ENCODE measurements at places on chromosomes 4 and X.

GRCh38 chrX:135516376-135516775 is 4.1 kb upstream of the INTS6L start:
- no peak for DNase-seq

- no peak for DNase-seq
Observed at GRCh38 chr4:158139086-158139485, 33.7 kb downstream of the GASK1B start.

DNA sequence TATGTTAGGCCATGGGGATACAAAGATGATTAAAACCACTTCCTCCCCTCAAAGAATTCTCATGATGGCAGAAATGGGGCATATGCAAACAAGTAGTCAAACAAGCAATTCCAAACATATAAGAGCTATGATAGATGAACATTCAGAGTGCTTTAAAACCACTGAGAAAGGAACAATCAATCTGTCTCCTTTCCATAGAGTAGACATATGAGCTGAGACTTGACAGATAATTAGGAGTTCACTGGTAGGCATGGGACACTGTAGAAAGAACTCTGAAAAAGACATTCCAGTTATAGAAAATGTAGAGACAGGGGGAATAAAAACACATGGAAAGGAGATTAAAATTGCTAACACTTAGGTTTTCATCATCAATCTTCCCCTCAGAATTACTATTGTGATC is 372.8 kb downstream of the KLHL4 start:
- no peak for DNase-seq

- DNase-seq: no peak
Observed at GRCh38 chr4:104449537-104449936, 45.2 kb downstream of the CXXC4 start.

DNA sequence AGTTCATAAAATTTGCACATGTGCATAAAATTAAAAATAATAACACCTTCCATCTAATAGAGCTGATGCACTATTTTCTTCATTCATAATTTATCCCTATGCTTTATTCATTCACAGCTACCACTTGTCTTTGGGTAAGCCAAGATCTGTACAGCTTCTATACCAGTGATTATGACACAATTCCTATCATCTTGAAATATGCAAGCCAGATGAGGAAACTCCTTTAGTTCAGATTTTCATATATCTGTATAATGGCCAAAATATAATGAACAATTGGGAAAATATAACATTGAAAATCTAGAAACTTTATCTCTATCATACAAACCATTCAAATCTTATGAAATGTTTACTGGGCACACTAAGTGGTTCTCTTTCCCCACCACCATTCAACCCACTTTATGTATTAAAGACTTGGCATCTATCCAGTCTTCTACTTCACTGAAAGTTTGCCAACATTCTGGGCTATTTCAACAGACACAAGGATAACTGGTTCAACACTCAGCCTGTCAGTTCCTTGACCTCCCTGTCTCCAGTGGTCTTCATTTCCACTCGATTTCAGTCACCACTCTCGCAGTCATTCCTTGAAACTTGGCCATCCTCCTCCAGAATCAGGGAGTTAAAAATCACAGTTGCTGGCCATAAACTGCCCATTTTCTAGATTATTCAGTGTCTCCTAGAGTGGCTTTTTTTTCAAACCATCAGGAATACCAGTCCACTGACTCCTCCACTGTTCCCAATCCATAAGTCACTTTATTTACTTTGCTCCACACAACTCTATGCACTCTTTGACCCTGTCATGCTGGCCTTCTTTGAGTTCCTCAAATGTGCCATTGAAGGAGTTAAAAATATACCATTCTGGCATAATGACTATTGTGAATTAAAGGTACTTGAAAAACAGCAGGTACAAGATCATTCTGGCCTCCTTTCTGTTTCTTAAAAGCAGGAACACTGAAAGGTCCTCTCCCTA is 85.5 kb downstream of the CAMK2D start:
- DNase-seq: no peak

DNA sequence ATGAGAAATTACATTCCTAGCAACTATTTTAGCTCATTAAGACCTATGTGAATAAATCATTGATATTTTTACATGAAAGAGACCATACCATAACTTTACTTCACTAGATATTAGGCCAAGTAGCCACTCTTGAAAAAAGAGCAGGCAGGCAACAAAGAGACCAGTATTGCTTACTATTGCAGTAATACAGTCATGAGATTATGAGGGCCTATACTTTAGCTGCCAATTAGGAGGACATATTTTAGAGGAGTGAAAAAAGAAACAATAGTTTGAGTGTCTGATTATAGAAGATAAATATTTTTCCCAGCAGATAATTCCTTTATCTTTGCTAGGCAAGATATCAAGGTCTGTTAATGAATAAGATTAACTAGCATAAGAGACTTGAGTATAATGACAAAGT is 739.0 kb downstream of the GRID2 start:
- no peak for DNase-seq

DNA sequence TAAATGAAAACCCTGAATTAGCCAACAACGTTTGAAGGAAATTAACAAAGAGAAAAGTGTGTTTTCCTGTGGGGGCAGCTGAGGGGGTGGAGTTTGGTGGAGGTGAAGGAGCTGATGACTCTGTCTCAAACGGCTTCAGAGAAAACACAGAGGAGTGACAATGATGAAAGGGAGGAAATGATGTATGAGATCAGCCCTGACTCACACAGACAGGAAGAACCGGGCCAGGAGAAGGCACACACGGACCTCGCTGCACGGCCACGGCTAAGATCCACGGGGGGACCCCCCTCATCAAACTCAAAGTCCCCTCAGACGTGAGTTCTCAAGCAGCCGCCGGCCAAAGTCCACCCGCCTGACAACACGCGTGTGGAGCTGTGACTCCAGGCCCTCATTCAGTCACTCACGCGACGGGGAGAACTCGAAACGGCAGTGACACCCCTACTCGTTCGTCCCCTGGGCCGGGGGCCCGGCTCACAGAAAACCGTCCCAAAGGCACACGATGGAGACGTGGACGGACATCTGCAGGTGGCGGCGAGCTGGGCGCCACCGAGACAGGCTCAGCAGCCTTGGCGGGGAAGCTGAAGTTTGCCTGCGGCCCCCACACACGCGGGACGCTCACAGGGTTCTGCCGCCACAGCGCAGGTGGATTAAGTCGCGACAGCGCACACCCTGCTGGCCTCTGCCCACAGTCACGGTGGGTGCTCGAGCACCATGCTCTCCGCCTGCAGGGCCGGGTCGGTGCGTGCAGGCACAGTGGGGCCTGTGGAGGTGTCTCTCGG is 28.8 kb downstream of the PPP2R3B start:
- DNase-seq: no peak

DNA sequence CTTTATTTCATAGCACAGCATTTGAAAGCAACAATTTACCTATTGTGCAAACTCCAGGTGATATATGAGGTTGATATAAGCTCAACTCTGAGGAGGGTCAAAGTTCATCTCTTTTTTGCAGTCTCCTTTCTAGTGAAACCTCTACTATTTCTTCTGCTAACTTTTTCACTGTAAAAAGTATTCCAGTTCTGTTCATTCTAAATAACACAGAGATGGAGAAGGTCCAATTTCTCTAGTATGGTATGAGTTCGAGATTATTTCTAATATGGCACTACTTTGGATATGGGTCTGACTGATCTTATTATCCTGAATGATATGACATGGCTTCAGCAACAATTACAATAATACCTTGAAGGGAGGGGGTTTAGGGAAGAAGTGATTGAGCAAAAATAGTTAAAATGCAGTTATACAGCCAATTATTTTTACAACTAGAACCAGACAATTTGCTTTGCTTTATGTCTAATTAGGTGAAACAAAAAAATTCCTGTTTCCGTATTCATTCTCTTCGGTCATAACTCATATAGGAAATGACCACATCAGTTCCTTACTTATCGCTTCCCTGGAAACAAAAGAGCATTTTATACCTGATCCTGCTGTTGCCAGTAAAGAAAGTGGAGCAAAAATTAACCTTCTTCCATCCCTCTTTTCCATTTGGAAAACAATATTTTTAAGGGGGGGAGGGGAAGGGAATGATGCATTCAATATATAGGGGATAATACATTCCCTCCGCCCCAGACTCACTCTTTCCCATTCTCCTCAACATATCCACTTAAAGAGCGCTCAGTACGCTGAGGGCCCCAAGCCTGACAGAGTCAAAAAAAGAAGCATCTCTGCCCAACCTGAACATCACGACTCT is 1.0 kb downstream of the TBC1D9 start:
- DNase-seq: no peak

DNA sequence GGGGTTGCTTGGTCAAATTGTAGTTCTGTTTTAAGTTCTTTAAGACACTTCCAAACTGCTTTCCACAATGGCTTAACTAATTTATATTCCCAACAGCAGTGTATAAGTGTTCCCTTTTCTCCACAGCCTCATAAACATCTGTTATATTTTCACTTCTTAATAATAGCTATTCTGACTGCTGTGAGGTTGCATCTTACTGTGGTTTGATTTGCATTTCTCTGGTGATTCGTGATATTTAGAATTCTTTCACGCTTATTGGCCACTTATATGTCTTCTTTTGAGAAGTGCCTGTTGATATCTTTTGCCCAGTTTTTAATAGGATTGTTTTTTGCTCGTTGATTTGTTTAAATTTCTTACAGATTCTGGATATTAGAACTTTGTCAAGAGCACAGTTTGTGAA is 278.6 kb upstream of the ITM2A start:
- DNase-seq: no peak

DNA sequence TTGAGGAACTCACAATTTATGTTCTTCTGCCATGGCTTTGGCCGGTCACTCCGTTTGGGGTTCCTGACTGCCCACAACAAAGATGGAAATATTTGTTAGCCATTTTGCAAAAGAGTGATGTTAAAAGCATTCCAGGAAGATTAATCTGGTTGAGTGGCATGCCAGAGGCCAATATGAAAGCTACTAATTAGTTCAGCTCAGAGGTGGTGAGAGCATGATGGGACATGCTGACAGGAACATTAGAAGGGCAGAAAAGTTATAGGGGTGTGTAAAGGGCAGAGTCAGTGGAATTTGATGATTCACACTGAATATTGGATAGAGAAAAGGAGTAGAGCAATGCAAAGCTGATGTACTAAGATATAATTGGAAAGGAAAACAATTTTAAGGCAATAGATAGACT is 94.4 kb downstream of the TLL1 start:
- no peak for DNase-seq

DNA sequence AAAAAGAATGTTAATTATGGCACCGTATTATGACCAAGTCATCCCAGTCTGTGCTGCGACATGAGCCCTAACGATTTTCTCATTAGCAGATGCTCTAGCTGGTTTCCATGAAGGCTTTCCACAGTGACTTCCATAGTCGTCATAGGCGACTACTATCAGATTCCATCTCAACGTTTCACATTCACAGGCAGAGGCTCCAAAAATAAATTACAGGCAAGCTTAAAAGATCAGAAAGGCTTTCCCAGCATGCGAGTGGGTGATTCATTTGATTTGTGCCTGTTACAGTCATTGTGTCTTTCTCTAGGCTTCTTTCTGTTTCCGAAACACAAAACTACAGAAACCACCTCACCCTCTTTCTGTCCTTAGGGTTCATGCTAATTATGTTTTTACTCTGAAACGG is 43.2 kb downstream of the PALLD start:
- DNase-seq: no peak

- no peak for DNase-seq
Observed at GRCh38 chrX:12446342-12447075, 308.2 kb downstream of the FRMPD4 start.

GRCh38 chr4:69881173-69881773 is 21.3 kb upstream of the SULT1E1 start:
- DNase-seq: peak; percentile 32

DNA sequence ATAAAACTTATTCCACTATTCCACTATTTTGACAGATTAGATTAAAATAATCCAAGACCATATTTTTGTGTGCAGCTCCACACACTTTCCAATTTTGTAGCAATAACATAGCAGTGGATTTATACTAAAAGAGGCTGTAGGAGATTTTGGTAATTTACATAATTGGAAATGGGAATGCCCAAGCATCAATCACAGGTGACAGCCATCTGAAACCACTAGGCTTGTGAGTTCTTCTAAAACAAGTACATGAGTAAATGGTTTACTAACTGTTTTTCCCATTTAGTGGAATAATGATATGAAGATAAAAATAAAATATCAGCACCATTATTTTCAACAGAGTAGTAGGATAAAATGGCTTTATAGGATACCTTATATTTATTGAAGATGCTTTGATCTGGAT is 4.4 kb downstream of the ANK2 start:
- no peak for DNase-seq

GRCh38 chr4:108331905-108332632 is 163.3 kb upstream of the LEF1 start:
- no peak for DNase-seq

DNA sequence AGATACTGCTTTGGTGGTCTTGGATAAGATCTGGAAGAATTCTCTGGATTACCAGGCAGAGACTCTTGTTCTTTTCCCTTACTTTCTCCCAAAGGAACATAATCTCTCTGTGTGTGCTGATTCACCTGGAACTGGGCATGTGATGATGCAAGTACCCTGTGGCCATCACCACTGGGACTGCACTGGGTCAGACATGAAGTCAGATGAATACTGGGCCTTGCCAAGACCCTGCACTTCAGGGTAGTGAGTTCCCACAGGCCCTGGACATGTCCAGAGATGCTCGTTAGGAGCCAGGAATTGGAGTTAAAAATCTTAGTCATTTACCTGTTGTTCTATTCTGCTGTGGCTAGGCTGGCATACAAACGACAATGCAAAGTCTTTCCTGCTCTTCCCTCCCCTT is 290.1 kb upstream of the BMP3 start:
- DNase-seq: no peak

DNA sequence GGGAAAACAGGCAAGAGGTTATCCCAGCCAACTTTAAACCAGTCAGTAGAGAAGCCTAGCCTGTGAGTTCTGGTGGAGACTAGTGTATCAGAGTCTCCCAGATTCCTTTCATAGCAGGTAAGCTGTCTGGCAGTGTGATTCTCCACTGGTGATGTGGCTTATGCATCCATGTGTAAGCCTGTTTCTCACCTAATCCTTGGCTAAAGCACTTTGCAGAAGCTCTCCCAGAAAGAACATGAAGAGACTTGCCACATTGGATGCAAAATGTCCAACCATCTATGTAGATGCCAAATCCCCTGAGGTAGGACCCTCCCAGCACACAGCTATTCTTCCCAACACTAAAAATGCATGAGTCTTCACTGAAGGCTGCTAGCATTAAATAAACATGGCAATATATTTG is 111.7 kb downstream of the CHRNA9 start:
- DNase-seq: no peak

GRCh38 chrX:17413228-17413627 is 38.2 kb downstream of the NHS start:
- no peak for DNase-seq
